ENCODE measurements at places on chromosomes 1 and 21.
A peak's percentile ranks its signal among the peaks of the same experiment; 100 is the strongest.

GRCh38 chr1:32035119-32035518 is 21.5 kb downstream of the KHDRBS1 start:
- no peak for DNase-seq

- DNase-seq = peak; percentile 56
Observed at GRCh38 chr1:205456868-205457745, 1.3 kb upstream of the BLACAT1 start.

GRCh38 chr1:182347019-182347418 is 44.6 kb downstream of the GLUL start:
- DNase-seq = no peak

GRCh38 chr1:1908506-1908791 is 6.6 kb upstream of the CALML6 start:
- no peak for DNase-seq

DNA sequence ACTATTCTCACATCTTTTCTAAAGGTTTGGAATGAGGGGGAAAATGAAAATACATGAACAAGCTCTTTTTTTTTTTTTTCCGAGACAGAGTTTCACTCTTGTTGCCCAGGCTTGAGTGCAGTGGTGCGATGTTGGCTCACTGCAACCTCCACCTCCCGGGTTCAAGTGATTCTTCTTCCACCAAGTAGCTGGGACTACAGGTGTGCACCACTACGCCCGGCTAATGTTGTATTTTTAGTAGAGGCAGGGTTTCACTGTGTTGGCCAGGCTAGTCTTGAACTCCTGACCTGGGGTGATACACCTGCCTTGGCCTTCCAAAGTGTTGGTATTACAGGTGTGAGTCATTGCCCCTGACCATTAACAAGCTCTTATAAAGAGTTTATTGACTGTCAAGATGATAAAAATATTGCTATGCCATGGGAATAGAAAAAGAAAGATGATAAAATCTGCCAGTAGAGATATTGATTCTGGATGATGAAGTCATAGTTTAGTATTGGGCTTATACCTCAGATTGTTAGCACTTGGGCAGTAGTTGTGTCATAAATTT is 36.6 kb downstream of the INKA2 start:
- no peak for DNase-seq

DNA sequence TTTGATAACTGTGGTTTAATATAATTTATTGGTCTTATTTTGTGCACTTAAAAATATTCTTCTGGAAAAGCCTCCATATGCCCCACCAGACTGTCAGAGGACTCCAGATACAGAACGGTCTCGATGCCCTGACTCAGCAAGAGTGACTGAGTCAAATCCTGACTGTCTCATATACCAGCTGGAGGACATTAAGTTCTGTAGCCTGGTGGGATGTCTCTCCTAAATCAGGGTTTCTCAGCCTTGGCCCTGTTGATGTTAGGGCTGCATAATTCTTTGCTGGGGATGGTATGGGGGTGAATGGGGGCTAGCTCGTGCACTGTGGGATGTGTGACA is 67.7 kb upstream of the TLR5 start:
- no peak for DNase-seq

- DNase-seq = no peak
Observed at GRCh38 chr1:153392258-153392657, 1.4 kb upstream of the S100A8 start.

DNA sequence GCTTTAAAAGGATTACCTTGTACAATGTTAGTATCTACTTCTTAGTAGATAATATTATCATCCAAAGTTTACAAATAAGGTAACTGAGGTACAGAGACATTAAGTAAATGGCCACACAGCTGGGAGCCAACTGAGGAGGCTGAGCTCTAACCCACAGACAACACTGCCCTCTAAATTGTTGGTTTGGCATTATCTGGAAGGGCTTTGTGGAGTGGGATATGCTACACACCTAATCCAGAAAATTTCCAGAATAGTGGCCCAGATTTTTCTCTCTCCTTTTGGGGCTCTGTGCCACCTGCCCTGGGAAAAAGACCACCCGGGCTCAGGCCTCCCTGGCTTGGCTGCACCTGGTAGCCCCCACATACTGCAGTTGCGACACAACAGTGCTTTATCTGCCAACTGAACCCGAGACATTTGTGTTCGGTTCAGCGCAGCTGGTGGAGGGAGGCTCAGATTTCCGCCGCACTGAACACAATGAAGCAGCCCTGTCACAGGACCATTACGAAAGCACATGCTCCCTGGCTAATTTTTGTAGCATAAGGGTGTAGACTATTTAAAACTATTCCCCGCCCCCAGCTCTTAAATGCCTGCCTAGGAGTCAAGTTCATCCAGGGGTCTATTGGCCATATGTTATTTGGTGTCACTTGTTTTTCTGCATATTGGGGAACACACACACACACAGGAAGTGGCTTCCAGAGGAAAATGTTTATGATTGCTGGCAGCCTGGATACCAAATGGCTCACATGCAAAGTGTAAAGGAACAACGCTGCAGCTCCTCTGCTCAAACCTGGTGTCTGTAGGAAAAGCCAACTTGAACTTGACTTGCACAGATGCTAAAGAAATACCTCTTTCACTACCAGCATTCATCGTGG is 92.3 kb upstream of the ESRRG start:
- DNase-seq = no peak

DNA sequence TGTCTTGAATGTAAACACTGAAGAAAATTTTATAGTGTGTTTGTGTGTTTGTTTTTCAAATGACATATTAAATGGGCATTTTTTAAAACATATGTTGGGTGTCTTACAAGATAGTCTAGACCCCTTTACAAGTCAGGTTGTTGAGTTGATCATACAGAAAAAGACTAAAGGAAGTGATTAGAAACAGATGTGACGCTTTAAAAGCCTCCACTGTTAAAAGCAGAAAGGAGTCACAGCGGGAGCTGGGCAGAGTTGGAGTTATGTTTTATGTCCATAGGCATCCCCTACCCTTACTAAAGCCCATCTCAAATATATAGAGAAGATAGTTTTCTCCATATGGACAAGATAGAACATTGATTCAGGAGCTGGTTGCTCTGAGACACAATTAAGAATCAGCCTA is 393.9 kb downstream of the PLPP3 start:
- no peak for DNase-seq

DNA sequence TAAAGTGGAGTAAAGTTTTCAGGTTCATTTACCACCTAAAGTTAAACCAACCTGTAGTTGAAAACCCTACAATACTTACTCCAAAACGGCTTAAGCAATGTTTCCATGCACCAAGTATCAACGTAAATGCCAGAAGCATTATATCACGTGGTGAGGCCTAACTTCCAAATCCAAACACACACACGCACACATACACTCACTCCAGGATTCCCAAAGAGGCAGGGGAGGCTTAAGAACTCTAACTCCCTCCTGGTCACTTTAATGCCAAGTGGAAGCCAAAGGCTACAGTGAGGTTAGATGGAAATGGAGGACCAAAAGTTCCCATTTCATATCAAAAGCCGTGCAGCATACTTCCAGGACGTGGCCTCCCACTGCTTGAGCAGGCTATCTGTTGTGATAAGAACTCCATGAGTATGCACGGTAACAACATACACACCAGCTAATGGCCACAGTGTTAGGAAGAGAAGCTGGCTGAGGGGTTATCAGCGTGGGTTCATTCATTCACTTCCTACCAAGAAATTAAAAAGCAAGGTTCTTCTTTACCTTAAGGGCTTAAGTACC is 224.1 kb downstream of the SLC45A1 start:
- no peak for DNase-seq

DNA sequence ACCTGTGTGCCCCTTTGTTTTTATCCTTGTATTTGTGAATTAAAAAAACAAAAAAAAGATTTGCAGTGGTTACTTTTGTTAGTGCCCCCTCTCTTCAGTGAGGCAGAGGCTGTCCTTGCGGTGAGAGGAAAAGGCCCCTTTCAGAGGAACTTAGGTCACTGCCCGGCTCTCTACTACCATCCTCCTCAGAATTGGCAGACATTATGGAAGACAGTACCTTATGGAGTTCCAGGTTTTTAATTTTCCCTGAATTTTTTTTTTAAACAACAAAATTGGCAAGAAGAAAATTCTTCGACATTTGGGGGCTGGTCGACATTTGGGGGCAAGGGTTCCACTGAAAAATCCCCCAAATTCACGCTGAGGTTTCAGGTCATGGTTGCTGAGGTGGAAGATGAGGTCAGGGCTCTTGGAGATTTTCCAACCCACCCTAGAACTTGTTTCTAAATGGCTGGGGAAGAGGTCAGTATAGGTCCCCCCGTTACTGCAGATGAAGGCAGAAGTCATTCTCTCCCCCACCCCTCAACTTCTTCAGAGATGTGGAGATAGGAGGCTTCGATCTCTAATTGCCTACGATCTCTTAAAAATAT is 5.3 kb downstream of the RXFP4 start:
- DNase-seq = no peak

- no peak for DNase-seq
Observed at GRCh38 chr1:67747671-67748546, 62.9 kb downstream of the GADD45A start.

DNA sequence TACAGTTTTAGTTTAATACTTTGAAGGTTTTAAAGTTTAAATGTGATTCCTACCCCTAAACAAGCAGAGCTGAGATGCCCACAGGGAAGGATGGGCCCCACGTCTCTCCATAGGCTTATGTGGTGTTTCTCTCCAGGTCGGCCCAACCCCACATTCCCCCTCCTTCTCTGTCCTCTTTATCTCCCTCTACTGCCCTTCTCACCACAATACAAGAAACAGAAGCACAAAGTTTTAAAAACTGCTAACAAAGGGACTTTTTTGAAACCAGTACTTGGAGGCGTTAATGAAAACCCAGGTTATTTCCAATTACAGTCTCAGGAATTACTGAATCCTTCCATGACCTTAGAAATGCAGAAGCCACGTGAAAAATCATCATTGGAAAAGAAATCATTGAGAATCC is 324.0 kb downstream of the NTNG1 start:
- DNase-seq = no peak

DNA sequence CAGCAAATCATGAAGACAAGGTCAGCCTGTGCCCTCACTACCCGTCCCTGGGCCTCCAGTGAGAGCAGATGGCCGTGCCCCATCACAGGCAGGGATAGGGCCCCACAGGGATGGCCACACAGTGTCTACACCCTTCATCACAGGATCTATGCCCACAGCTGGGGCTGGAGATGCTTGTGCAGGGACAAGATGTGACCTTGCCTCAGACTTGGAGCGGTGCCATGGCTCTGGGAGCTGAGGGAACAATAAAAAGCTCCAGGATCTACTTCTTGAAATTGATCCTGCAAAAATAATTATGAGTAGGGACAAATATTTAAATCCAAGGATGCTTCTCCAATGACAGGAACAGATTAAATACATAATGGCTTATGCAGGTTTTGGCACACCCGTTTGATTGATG is 25.4 kb upstream of the TCEA3 start:
- DNase-seq = no peak

DNA sequence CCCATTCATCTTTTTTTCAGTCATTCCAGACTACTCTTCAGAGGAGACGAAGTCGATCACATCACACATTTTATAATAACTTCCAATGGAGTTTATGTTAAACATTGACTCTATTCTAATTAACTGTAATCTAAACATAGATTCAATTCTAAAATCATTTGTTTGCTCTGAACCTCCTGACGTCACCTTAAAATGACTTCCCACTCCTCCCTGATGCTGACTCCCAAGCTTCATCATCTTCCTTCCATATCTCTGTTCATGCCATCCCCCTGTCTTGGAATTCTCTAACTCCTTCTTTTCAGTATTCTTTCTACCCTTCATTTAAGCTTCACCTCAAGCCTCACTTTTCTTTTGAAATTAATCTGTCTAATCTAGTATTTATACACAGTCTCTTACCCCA is 45.1 kb upstream of the PLPPR5 start:
- no peak for DNase-seq

GRCh38 chr21:38807441-38807871 is 1.7 kb downstream of the ETS2 start:
- DNase-seq = peak; percentile 53

- DNase-seq = no peak
Observed at GRCh38 chr1:114082867-114083585, 70.6 kb downstream of the SYT6 start.

- DNase-seq = no peak
Observed at GRCh38 chr1:42086146-42086545, 67.1 kb upstream of the GUCA2B start.

DNA sequence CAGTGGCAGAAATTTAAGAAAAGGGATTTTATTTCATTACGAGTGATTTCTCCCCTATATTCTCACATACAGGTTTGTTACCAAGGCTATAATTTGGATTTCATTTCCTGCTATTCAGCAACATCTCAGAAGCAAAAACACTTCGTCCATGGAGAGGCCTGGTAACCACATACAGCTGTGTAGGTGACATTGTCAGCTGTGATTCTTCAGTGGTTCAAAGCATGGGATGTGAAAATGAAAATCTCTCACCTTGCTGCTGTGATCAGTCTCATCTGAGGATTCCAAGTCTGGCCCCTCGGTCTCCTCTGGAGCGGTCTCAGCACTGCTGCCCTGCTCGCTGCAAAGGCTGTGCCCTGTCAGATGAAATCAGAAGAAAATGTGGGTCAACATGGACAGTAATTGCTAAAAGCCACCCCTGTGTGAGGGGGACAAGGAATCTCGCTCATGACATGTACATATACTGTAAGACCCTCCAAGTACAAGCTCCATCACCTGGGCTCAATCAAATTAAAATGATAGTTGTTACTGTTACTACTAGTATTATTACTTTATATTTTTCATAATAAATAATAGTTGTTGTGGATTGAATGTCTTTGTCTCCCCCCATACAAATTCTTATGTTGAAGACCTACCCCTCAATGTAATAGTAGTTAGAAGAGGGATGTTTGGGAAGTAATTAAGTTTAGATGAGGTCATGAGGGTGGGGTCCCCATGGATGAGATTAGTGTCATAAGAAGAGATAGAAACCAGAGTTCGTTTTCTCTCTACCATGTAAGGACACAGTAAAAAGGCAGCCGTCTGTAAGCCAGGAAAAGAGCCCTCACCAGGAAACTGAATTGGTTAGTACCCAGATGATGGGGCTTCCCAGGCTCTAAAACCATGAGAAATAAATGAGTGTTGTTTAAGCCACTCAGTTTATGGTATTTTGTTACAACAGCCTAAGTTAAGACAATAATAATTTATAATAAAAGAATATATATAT is 126.7 kb upstream of the KRTAP19-8 start:
- DNase-seq = no peak

GRCh38 chr1:33025180-33025569 is 11.5 kb downstream of the AK2 start:
- DNase-seq = no peak

DNA sequence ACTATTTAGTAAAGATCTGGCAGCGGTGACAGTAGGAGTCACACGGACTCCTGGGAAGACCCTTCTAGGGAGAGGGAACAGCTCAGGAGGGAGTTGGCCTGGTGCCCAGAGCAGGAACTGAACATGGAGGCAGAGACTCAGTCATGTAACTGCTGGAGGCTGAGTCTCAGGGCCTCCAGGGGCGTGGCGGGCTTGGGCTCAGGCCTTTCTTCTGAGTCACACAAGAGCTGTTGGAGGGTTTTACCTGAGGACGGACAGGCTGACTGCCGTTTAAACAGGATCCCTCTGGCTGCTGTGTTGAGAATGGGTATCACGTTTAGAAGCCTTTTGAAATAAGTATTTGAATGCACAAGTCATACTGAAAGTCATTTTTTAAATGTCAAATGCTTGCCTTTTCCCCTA is 7.2 kb upstream of the ETS2 start:
- DNase-seq = no peak

- DNase-seq = no peak
Observed at GRCh38 chr1:41975850-41976569, 57.3 kb upstream of the HIVEP3 start.

- DNase-seq = peak; percentile 32
Observed at GRCh38 chr1:201538612-201539551, at the start of gene NAV1. TSS of gene NAV1 (plus strand) at chr1:201539127. CDS start at chr1:201622885, 83,758 bp downstream.

Data from NCI-H774 (cell line).